ENCODE measurements at places on chromosomes 2 and 18.

DNA sequence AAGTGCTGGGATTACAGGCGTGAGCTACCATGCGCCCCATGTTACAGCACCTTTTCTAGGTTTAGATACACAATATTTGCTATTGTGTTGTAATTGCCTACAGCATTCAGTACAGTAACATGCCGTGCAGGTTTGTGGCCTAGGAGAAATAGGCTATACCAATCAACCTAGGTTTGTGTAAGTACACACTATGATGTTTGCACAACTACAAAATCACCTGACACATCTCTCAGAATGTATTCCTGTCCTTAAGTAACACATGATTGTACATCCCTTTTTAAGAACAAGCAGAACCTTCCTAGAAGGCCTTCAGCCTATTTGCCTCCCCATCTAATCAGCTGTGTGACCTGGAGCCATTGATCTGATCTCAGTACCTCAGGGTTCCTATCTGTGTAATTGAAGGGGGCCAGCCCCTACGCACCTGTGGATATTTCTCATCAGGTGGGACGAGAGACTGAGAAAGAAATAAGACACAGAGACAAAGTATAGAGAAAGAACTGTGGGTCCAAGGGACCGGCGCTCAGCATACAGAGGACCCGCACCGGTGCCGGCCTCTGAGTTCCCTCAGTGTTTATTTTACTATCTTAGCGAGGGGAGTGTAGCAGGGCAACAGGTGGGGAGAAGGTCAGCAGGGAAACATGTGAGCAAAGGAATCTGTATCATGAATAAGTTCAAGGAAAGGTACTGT is 18.7 kb upstream of the TMBIM1 start:
- no peak for DNase-seq

DNA sequence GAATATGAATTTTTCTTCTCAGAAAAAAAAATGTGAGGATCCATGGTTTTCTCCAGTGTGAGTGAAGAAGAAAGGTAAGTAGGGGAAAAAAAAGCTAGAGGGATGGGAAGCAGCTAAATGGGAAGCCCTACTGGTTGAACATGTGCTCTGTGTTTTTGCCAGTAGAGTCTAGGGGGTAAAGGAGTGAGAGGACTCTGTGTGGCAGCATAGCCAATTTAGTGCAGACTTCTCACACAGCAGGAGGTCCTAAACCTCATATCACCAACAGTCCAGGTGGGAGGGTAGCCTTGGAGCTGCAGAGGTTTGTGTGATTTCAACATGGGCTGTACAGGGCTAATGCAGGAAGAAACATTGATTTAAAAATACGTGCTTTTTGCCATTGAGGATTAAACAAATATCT is 334.5 kb upstream of the SPHKAP start:
- no peak for DNase-seq

- DNase-seq = no peak
These were observed 910 bp downstream of the SRSF7 start for GRCh38 chr2:38750011-38750890.

DNA sequence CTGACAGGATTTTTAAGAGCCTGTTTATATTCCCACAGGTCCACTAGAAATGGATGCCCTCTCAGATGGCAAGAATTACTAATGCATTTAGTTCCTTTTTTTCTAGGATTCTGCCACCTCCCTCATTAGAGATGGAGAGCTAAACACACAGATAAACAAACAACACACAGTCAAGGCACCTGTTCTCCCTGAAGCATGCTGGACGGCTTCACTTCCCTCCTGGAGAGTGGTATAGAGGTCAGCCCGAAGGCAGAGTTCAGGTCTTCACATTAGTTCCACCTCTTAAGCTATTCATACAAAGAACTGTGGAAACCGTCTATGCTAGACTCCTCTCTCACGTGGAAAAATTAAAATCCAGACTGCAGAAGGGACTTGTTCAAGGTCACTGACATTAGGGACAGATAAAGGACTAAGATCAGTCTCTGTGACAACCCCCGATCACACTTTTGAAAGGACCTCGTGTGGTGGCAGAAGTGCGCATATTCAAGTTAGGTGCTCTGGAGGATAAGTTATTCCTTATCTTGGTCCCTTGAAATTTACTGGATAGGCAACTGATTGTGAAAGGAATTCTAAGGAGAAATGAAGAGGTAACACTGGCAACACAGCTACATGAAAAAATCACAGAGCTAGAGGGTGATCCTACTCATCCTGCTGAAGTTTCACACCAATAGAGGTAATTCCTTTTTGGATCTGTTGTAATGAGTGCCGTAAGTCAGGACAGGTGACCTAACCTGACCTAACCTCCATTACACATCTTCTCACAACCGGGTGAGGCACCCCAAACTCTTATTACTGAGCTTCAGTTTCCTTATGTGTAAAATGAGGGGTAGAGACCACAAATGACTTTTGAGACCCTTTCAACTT is 75.1 kb downstream of the SPRED2 start:
- DNase-seq = no peak

DNA sequence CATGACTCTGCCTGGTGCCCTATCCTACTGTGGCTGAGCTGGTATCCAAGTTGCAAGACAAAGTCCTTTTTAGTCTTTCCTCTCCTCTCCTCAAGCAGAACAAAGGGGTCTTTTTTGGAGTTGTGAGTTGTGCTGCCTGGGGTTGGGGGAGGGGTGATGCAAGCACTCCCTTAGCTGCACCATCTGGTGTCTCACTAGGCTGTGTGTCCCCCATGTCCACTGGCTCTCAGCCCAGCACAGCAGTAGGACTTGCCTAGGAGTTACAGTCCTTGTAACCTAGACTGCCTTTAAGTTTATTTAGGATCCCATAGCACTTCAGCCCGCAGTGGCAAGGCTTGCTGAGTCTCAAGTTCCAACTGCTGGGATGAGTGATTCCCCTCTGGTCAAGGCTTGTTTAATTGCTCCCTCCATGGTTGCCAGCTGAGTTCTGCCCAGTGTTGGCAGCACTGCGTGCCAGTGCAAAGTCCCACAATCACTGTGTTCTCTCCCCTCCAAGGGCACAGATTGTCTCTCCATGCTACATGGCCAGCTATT is 13.2 kb upstream of the ILKAP start:
- no peak for DNase-seq

DNA sequence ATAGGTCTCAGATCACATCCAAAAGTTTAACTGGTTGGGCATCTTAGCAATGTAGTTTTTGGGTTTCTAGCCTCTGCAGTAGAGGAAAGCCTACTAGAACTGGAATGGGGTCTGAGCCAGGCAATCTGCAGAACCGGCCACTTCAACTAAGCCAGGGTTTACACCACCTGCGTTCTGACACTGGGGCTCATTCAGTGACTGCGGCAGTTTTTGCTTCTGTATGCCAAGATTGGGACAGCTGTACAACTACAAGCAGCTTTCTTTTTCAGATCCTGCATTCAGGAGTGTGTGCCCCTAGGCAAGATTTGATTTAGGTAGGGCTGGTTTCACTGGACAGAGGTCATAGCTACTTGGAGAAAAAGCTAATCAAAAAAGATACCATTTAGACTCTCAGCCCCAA is 43.7 kb upstream of the IGFBP5 start:
- peak; percentile 84 for DNase-seq

DNA sequence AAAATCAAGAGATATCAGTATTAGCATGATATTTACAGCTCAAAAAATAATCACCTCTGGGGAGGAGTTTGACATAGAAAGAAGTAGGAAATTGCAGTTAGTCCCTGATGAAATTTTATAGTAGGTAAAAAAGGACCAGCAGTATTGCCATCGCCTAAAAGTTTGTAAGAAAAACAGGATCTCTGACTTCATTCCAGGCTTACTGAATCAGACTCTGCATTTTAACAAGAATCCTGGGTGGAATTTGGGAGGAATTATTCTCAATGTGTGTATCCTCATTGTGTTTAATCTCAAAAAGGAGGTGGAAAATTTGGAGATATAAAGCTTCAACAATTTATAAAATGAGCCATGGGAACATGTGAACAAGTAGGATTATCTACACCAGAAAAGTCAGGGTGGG is 31.2 kb upstream of the STAT1 start:
- DNase-seq = no peak

All from NCI-H1092 (cell line).